ENCODE measurements at places on chromosomes 7 and 10.

GRCh38 chr10:68474021-68474420 is 2.2 kb upstream of the DNA2 start:
- no peak for DNase-seq

GRCh38 chr7:12358694-12359093 is 45.0 kb downstream of the VWDE start:
- no peak for DNase-seq

GRCh38 chr10:122056431-122057094 is 67.6 kb downstream of the TACC2 start:
- DNase-seq = no peak

- no peak for DNase-seq
Observed at GRCh38 chr7:43618073-43618472, 35.2 kb downstream of the STK17A start.

DNA sequence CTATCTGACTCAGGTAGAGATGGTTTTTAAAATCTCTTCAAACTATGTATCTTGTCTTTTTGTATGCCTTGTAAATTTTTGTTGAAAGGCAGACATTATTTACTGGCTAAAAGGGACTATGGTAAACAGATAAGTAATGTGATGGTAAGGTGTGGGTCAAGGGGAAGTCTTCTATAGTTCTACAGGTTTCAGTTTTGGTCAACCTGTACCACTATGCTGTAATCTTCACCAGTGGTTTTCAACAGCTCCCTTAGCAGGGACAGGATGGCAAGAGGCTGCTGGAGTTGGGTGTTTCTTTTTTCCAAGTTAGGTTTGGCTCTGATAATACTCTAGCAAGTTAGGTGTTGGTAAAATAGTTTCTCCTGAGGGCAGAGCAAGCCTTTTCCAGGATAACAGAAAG is 32.7 kb upstream of the FZD8 start:
- no peak for DNase-seq

DNA sequence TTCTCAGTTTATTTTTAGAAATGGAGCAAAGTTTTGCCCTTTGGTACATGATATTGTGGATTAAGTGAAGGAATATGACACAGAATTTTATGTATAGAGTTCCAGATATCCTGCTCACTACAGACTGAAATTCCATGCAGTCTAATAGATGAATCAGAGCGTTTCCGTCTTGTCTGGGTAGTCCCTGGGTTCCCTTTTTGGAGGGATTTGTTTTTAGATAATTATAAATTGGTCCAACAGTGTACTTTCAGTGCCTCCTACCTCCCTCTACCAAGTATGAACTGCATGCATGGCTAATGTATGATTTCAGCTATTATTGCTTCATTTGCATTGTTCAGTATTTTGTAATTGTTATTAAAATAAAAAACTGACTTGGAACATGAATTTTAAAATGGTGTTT is 74.4 kb downstream of the SEPTIN7 start:
- DNase-seq = no peak

GRCh38 chr7:15678653-15679052 is 7.8 kb downstream of the MEOX2 start:
- no peak for DNase-seq

GRCh38 chr10:132005147-132005546 is 23.4 kb upstream of the BNIP3 start:
- no peak for DNase-seq

- DNase-seq = peak; percentile 68
Observed at GRCh38 chr10:75209921-75210281, 695 bp upstream of the VDAC2 start.

DNA sequence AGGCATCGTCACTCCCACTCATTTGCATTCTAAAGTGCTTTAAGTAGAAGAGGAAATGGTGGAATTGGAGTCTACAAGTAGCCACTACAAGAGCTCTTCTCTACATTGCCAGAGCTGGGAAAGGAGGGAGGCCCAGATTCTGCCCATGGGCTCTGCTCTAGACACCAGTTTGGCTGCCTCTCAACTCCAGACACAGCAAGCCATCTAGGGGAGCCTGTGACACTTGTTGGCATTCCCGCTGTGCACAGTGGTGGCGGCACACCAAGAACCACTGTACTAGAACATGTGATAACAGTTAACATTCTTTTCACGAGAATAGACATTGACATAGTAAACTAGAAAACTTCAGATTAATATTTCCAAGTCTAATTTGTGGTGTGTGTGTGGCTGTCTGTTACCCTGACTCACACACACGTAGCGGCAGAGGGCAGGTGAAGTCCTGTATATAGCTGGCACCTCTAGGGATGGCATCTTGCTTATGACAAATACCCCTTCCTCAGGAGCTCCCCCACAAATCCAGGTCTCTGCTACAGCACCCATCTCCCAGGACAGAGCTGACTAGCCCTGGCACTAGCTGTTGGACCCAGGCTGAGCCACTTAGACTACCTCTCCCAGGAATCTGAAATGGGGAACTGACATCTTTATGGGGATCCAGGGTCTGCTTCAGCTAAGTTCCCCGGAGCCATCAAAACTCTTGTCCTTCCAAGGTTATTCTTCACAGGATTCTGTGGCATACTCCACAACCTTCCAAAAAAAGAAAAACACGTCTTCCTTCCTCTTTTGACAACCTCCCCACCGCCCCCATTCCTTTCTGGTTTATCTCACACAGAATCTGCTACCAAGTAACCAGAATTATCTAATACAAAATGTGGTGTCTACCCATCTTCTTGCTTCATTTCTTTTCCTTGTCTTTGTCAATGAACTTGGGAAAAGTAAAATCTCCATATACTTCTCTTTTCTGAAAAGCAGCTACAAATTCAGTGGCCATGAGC is 54.7 kb upstream of the MRLN start:
- DNase-seq = peak; percentile 31

DNA sequence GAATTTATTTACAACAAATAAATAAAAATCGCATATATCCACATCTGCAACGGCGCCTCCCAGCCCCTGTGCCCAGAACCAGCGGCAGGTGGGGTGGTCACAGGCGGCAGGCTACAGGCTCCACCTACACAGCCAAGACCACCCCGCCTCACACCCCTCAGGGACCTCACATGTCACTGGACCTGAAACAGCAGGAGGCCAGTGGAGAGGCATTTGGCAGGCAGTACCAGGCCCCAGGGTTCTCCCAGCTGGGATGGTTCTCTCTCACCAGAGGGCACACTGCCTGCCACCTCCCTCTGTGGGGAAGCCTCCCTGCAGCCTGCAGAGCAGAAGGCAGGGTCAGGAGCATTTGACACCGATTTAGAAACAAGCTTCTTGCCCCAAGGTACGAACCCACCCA is 81.5 kb downstream of the MAD1L1 start:
- peak; percentile 80 for DNase-seq

GRCh38 chr10:51892965-51893658 is 193.7 kb upstream of the CSTF2T start:
- DNase-seq = peak; percentile 13

- no peak for DNase-seq
Observed at GRCh38 chr7:92932450-92932849, 96.1 kb upstream of the CDK6 start.

GRCh38 chr7:70595370-70595754 is 536.6 kb upstream of the GALNT17 start:
- DNase-seq = no peak

DNA sequence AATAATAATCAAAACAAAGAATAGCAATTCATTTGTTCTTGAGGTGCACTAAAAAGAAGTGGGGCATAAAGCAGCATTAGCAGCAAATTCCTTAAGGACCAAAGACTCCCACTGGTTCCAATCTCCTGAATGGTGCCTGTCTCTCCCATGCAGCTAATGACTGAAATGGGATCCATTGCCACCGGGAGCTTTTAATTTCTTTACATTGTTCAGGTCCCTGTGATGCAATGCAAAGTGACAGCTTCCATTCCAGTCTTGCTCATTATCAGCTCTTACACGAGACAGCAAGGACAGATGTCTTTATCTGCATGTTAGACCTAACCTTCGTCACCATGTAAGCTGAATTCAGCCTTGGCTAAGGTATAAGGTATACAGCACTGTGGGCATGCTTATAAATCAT is 148.1 kb downstream of the POU6F2 start:
- no peak for DNase-seq

GRCh38 chr10:52318822-52319464 is 4.9 kb downstream of the DKK1 start:
- no peak for DNase-seq

DNA sequence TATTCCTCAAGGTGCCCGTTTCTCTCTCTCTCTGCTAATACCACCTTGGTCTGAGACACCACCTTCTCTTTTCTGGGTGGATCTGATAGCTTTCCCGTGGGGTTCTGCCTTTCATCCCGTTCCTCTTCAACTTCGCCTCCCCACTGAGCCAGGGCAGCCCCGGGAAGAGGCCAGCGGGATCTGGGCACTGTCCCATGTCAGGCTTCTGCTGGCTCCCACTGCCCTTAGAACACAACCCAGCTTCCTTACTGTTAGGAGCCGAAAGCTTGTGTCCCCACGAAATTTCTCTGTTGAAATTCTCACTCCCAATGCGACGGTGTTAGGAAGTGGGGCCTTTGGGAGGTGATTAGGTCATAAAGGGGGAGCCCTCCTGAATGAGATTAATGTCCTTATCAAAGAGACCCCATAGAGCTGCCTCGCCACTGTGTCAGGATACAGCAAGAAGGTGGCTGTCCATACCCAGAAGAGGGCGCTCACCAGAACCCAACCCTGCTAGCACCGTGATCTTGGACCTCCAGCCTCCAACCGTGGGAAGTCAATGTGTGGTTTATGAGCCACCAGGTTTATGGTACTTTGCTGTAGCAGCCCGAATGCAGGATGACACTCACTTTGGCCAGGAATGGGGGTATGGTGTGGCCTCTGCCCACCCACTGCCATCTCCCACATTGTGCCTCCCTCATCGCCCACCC is 79.2 kb downstream of the CAMK1D start:
- no peak for DNase-seq

- peak; percentile 94 for DNase-seq
Observed at GRCh38 chr7:100675581-100676350, 2.2 kb downstream of the GNB2 start.

- no peak for DNase-seq
Observed at GRCh38 chr7:75658802-75659201, 79.9 kb downstream of the HIP1 start.

DNA sequence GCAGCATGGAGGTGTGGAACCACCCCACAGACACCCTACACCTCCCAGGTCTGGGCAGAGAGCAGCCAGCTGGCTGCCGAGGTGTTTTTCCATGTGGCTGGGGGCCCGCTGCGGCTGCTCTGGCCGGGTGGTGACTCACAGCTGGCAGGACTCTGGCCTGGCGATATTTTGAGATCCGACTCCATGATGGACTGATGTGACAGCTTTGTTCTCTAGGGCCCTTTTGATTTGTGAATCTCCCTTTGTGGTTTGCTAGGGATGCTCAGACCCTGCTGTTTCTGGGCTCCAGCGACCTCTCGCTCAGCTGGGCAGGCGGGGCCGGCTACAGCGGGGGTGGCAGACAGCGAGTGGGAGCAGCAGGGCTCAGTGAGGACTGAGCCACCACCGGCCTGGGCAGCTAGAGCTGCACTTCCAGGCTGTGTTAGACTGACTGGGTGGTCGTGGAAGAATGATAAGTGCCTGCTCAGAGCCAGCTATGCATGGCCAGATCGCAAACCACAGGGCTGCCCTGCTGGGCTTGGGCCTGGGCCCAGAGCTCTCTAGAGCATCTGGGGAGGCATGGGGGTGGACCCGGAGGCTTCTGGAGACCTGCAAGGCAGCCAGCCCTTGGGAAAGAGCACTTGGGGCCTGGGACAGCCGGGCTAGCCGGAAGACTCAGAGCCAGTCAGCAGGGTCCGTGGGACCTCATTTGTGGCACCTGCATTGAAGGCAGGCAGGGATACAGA is 46.2 kb upstream of the GDF10 start:
- DNase-seq = peak; percentile 23

GRCh38 chr7:38878694-38879457 is 30.1 kb downstream of the VPS41 start:
- no peak for DNase-seq

DNA sequence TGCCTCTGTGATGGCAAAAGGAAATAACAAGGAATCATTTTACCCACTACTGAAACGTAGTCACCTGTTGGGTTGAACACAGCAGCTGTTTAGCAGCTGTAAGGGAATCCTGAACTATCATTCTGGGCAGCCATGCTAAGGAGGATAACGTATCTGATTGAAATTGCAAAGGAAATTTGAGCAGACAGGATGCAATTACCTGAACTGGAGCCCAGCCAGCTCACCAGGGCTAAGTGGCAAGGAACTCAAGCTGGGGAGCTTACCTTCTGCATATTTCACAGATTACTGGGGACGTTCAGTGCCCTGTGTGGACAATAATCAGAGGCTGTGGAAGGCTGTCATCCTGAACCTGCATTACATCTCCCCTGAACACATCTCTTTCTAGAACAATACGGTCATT is 650.5 kb downstream of the SORCS3 start:
- DNase-seq = no peak

DNA sequence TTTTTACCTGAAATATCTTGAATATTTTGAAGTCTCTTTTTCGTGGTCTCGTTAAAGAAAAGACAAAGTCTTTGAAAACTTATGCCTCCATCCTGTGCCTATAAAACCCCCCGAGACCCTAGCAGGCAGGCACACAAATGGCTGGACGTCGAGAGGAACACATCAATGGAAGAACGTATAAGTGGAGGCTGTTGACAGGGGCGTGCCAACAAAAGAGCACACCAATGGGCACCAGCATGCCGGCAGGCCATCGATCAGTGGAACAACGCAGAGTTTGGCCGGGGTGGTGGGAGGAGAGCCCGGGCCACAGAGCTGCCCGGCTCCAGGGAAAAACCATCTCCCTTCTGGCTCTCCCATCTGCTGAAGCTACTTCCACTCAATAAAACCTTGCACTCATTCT is 24.7 kb downstream of the ENKUR start:
- no peak for DNase-seq

- peak; percentile 42 for DNase-seq
Observed at GRCh38 chr10:104293011-104293410, 24.0 kb downstream of the GSTO2 start.

DNA sequence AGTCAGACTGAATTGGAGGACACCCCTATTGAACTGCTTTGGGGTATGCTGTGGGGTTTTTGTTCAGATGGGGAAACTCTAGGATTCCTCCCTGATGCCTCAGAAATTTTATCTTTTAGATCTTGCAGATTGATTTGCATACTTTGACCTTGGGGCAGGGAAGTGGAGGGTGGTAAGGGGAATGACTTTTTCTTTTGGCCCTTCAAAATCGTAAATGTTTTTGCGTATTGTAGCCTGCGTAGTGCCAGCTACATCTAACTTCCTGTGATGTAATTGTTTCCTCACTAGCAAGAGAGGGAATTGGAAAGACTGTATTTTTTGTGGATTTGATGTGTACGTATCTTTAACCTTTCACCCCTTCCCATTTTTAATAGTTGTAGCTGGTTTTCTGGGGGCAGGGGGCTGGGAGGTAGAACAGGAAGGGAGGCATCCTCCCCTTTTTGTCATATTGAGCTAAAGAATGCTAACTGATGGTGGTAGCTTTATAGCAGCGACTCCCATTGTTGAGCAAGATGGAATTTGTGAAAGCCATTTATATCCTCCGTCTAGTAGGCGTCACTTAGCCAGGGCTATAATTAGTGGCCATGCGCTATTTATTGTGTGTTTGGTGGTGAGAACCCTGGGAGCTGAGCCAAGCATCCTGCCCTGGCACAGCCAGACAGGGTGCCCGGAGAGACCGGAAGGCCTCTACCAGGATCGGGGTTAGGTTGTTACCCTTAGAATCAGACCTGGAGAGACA is 11.3 kb downstream of the DUSP5 start:
- DNase-seq = no peak

GRCh38 chr7:114109721-114110120 is 190.9 kb upstream of the PPP1R3A start:
- no peak for DNase-seq

GRCh38 chr7:124597509-124597908 is 168.1 kb downstream of the GPR37 start:
- no peak for DNase-seq
